ENCODE measurements at places on chromosomes 7 and 10.
A peak's percentile ranks its signal among the peaks of the same experiment; 100 is the strongest.

DNA sequence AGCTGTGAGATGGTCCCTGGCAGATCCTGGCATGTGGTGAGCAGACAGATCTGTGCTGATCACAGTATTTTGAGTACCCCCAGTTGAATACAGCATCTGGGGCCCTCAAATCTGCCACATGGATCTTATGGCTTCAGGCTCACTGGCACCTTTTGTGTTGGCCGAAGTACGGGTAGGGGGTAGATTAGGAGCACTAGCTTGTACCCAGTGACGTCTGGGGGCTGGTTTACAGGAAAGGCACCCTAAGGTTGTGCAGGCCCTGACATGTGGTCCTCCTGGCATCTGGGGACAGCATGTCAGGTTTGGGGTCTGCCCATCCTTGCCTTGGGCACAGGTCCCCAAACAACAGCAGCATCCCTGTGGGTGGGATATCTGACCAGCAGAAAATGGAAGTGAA is 53.2 kb downstream of the SYPL1 start:
- peak; percentile 8 for DNase-seq

- no peak for DNase-seq
Measured at GRCh38 chr10:88497913-88498312, 85.2 kb downstream of the RNLS start.

DNA sequence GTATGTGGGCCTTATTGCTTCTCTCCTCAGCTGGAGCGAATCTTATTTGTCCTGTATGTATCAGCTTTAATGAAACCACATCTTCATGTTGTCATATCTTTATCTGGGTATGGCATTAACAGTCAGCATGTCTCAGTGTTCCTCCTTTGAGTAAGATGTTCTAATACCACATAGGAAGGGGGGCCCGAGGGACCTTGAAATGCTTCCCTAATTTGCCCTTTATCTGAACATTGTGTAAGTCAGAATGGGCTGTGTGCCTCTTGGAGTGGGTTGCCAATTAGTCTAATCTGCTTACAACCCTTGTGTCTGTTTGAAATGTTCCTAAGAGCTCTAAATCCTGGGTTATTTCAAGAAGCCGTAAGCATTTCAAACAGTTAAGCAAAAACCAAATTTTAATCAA is 623.8 kb downstream of the SUGCT start:
- no peak for DNase-seq

DNA sequence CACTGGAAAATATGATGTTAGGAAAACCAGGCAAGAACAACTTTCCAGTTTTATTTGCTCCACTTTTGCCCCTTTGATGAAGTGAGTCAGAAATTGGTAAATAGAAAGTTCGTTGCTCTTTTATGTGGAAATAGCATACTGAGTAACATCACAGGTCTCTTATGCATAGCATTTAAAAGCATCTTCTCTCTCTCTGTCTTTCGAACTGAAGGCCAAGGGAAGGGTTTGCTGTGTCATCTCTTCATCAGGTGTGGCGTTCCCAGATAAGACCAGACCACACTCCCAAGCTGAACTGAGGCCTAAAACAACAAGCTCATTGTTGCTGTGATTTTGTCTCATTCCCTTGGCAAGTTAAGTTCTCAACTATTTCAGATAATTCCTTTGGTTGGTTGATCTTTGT is 131.8 kb upstream of the GRB10 start:
- no peak for DNase-seq

DNA sequence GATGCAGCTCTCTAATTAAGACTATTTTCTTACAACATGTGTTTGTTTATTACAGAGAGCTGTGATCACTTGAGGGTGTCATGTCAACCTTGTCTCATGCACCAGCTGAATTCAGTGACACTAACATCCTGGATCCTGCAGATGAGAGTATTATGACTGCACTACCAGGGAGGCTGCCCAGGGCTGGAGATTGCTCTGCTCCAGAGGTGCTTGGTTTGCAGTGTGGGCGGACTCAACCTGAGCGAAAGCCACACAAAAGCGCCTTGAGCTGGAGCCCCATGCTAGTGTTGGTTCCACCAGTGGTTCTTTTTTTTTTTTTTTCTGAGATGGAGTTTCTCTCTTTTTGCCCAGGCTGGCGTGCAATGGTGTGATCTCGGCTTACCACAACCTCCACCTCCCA is 33.8 kb upstream of the ATXN7L1 start:
- DNase-seq, result no peak

- DNase-seq, result peak; percentile 74
Measured at GRCh38 chr7:76252021-76252420, 50.3 kb downstream of the SRRM3 start.

DNA sequence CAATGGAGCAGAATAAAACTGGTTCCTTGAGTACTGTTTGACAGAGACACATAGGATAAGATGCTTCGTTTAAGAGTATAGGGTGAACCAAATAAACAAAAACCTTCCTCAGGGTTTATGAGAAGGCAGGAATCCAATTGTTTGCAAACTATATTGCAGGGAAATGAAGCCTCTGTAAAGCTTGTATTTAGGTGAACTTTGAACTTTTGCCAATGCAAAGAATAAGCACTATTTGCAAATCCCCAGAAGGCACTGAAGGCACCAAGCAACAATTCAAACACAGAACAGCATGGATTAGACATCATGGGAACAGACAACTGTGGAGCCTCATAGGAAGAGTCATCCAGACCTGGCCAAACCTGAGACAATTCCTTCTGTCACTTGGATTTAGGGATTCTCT is 47.1 kb upstream of the WASL start:
- no peak for DNase-seq

- no peak for DNase-seq
Measured at GRCh38 chr10:121154310-121154709, 303.1 kb downstream of the WDR11 start.

DNA sequence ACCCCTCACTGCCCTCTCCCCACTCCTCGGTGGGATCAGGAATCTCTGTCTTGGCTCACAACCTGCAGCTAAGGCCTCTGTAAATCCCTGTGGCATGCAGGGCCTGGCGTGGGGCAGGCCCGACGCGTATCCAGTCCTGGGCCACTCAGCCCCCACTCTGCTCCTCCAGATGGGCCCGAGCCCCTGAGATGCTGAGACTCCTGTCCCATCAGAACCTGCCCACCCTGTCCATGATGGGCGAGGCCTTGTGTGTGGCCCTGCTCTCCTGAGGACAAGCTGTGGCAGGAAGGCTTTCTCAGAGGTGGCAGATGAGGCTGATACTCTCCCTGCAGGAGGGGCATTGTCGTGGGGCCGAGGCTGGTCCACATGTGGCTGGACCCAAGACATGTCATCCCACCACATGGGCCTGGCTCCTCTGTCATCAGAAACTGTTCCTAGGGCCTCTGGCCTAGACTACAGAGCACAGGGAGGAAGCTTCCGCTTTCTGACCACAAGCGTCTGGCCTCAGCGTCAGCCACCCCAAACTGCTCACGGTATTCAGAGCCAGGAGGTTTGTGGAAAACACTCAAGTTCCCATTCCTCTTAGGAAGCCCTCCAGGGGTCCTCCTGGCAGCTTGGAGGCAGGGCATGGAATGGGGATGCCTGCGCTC is 6.0 kb downstream of the ALOX5 start:
- DNase-seq, result peak; percentile 8

GRCh38 chr10:1369665-1370064 is 313.5 kb downstream of the WDR37 start:
- DNase-seq, result peak; percentile 73

- no peak for DNase-seq
Measured at GRCh38 chr10:75530299-75530698, 98.9 kb downstream of the LRMDA start.

DNA sequence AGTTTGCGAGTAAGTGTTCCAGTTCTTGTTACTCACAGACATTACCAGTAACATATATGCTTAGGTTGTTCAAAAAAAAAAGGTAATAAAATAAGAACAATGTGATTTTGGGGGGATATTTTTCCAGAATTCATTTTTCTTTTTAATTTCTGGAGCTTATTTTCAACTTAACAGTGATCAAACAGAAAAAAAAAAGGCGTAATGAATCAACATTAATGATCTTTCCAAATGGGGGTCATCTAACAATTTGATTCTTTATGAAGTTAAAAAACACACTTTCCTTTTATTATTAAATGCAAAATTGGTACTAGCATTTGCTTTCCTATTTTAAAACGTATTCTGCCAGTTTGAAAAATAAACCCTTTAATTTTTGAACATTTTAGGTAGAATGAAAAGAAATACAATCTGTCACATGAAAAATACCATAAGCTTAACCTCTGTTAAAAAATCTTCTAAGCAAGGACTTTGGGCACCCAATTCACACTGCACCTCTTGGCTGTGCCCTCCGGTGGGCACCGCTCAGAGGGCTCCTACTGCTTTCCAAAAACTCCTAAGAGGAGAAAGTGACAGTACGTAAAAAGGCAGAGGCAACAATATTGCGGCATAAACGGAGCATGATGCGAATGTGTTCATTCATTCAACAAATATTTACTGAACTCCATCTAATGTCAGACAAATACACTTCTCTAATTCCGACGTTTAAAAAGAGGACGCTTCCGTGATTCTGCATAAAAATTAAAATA is 32.6 kb downstream of the CNPY1 start:
- no peak for DNase-seq

DNA sequence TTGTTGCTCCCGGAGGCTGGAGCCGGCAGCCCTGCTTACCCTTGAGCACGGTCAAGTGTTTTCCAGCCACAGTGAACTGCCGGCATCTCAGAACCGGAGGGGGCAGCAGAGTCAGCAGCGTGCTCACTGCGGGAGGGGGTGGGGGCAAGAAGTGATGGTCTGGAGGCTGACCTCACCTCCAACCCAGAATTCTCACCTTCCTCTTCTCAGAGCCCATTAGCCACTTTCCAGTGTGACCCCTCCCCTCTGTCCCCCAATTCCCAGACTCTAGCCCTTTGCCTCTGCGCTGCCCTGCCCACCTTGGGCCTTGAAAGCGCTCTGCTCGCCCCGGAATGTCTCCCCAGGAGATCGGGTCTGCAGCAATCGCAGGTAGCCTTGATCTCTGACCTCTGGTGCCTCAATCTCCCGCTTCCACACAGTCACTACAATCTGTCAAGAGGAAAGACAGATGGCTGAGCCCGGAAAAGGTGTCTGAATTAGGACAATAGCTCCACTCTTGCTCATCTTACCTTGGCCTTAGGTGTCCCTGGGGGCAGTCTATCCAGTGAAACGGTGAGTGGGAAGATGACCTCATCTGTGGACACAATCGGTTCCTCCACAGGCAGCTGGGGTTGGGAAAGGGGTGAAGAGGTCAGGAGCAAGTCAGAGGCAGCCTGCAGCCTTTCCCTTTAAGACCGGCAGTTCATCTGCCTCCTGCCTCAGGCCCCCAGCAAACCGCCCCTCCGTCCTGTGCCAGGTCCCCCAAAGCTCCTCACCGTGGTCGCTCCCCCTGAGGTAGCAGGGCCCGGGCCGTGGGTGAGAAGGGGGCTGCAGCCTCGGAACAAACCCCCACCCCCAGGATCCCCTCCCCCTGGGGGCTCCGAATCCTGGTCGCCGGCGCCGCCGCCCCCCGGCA is 942 bp downstream of the TRAPPC14 start:
- peak; percentile 81 for DNase-seq

GRCh38 chr7:26546508-26547053 is 254.9 kb downstream of the SNX10 start:
- no peak for DNase-seq

- no peak for DNase-seq
Measured at GRCh38 chr7:106767498-106768323, 97.4 kb upstream of the PIK3CG start.

- peak; percentile 90 for DNase-seq
Measured at GRCh38 chr10:122786269-122786668, 59.4 kb downstream of the CUZD1 start.

DNA sequence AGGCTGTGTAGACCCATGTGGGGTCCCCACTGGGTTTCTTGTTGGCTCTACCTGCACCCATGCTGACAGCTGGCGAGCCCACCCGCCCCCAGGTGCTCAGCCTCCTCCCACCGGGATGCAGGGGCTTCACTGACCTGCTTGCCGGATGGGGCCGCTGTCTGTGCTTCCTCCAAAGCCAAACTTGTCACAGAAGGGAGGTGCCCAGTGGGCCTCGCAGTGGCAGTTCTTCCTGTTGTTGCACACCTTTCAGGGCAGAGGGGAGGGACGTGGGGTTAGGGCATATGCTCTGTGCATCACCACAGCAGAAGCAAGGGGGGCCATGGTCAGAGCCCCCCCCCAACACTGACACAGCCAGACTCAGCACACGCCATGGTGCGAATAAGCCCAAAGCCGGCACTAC is 146.5 kb downstream of the FANK1 start:
- no peak for DNase-seq

DNA sequence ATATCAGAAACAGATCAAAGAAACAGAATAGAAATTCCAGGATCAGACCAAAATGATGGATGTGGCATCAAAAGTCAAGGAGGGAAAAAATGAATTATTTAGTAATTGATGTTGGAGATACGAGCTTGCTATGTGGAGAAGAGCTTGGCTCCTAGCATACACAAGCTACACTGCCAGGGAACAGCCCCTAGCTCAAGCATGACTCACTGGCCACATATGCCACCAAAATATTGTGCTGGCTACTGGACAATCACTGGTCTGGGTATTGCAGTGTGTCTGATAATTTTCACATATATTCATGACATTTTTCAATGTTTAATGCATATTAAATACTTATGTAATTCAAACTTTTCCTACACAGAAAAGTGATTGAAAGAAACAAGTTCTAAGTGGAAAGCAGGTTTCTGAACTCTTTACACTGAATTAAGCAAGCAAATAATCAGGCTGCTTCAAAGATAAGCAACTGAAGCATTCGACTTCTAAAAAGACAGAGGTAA is 59.3 kb downstream of the OAT start:
- no peak for DNase-seq

DNA sequence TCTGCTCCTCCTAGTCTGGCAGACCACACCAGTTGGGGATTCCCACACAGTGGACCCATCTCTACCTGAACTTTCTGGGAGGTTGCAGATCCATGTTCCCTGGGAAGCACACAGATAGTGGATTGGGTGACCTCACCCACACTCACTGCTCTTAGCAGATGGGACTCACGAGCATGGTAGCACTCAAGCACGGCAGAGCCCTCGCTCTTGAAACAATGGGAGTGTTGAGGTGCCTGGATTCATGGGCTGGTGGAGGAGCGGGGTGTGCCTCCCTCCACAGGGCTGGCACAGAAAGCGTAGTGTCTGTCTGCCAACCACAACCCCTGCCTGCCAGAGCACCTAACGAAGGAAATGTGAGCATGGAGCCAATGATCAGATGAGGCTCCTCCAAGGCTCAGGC is 568.0 kb downstream of the POM121L12 start:
- DNase-seq, result no peak

GRCh38 chr7:107948645-107949442 is 54.1 kb downstream of the LAMB1 start:
- no peak for DNase-seq

- DNase-seq, result peak; percentile 87
Measured at GRCh38 chr7:149292462-149292823, 30.4 kb downstream of the ZNF783 start.

DNA sequence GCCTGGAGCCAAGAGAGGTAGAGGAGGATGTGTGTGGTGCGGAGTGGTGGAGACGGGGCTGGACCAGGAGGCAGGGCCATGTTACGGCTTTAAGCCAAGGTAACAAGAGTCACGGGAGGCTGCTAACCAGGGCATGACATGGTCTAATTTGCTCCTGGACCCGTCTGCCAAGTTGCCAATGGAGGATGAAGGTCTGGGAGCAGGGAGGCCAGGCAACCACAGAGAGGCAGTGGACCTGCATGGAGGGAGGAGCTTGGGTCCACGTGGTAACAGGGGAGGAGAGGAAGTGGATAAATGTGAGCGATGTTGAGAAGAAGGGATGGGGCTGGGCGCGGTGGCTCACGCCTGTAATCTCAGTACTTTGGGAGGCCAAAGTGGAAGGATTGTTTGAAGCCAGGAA is 31.0 kb downstream of the SRRM3 start:
- peak; percentile 34 for DNase-seq
